ENCODE measurements at places on chromosomes 4 and X. TPM values are rescaled to one million over a fixed set of nuclear protein-coding genes. Genes with fewer than 3 reads are reported as not detected.

DNA sequence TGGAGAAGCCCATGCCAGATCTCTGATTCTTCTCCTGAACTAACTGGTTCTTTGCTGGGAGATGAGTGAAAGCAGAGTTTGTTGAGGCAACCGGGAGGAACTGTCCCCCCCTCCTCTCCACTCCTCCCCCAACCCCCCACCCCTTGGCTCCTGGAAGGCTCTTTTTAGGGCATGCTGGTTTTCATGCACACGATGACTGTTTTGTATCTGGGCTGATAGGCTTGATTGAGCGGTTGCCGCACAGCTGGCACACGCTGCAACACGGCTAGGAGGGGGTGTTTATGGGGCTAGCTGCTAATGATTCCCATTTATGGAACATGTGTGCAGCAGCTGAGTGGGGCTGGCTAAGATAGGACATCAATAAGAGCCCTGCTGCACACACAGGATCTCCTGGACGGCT lies 137.2 kb downstream of the SMIM20 start:
- no peak for DNase-seq
- no peak overlapping the region for H3K4me3 ChIP-seq
- no peaks in the 10 kb centered on the region for H3K36me3 ChIP-seq
- H3K4me1 ChIP-seq: no peaks in the 10 kb centered on the region
- H3K27ac ChIP-seq: no peak overlapping the region

DNA sequence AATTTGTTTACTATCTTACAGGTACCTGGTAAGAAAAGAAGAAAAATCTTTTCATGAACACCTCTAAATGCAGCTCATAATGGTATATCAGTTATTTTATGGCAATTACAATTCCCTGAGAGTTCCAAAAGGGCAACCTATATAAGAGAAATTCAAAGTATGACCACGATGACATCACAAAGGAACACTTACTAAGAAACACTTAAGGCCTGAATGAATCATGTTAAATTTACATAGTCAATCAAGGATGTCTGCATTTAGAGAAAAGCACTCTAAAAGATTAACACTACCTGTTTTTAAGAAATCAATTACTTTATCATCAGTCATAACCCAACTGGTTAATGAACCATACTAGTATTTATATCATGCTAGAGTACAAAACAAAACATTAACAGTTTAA lies 63.9 kb downstream of the LCORL start:
- DNase-seq: no peak
- H3K27ac ChIP-seq: no peak overlapping the region
- no peaks in the 10 kb centered on the region for H3K4me1 ChIP-seq
- H3K4me3 ChIP-seq: no peak overlapping the region
- H3K27me3 ChIP-seq: no peaks in the 10 kb centered on the region

DNA sequence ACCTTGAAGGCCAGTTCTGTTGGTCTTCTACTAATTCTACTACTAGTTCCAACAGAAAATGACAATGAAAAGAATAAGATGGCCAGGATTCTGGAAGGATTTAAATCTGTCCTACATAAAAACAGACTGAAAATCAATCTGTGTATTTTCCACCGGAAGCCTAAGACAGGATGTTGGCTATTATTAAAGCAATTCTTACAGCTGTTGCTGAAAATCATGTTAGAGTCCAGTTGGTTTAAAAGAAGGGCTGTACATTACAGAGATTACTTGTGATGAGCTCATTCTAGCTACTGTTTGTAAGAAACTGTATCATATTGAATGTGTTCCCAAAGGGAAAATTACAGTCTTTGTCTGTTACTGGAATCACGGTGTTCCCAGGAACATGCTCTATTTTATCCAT lies 54.8 kb upstream of the MAGEB16 start:
- H3K4me1 ChIP-seq: no peaks in the 10 kb centered on the region
- no peak overlapping the region for H3K4me3 ChIP-seq
- H3K27me3 ChIP-seq: no peaks in the 10 kb centered on the region
- no peak overlapping the region for H3K27ac ChIP-seq
- no peaks in the 10 kb centered on the region for H3K36me3 ChIP-seq
- no peak for DNase-seq

DNA sequence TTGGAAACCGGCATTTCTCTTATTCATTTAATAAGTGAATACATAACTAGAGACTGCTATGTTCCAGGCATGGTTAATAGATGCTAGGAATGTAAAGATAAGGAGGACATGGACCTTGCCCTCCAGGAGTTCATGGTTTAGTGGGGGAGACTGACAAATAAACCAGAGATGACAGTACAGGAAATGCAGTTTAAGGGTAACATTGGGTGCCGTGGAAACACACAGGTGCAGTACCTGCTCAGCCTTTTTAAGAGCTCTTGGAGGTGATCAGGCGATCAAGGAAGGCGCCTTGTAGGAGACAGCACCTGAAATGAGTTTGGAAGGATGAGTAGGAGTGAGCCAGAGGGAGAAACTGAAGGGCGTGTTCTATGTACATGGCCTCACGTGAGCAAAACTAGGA lies 145.8 kb downstream of the AASDH start:
- H3K4me1 ChIP-seq: no peaks in the 10 kb centered on the region
- H3K27ac ChIP-seq: no peak overlapping the region
- H3K4me3 ChIP-seq: no peak overlapping the region
- no peak for DNase-seq
- H3K27me3 ChIP-seq: no peaks in the 10 kb centered on the region

DNA sequence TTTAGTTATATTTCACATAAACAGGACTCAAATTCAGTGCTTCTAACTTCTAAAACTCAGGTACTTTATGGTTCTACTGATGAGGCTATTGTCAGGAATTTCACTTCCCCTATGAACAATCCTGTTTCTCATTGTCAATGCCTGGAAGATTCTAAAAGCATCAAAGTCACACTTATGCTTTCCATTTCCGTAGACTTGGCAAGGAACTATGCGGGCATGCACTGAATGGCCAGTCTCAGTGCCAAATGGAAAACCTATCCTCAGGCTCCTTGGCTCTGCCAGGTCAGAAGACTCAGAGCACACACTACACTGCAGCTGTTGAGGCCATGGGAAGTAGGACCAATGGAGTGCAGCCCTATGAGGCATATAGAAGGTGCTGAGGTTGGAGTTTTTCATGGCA lies 97.0 kb upstream of the PTPN13 start:
- H3K36me3 ChIP-seq: no peaks in the 10 kb centered on the region
- H3K4me3 ChIP-seq: no peak overlapping the region
- H3K27ac ChIP-seq: no peak overlapping the region

Gene GAGE1
- not detected for total RNA-seq

DNA sequence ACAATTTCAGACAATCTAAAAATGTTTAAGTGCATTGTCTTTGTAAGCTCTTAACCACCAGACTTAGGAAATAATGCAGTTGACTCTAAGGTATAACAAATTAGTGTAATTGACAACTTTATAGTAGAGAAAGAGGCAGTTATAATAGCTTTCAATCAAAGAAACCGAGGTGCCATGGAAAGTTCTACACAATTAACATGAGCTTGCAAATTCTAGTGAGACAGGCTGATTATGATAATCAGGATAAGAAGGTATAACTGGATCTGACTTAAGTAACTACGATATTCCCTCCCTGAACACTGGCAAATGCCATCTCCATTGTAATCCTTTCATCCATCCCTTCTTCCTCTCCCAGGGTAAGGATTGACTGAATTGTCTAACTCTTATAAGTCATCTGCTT lies 11.4 kb upstream of the KLHL5 start:
- DNase-seq: no peak
- H3K4me3 ChIP-seq: no peak overlapping the region
- no peak overlapping the region for H3K27ac ChIP-seq
- no peaks in the 10 kb centered on the region for H3K27me3 ChIP-seq
- peaks cover 44% of the 10 kb centered on the region for H3K4me1 ChIP-seq
